SW 1271 (cell line): ENCODE measurements at places on chromosomes 1 and 21.

DNA sequence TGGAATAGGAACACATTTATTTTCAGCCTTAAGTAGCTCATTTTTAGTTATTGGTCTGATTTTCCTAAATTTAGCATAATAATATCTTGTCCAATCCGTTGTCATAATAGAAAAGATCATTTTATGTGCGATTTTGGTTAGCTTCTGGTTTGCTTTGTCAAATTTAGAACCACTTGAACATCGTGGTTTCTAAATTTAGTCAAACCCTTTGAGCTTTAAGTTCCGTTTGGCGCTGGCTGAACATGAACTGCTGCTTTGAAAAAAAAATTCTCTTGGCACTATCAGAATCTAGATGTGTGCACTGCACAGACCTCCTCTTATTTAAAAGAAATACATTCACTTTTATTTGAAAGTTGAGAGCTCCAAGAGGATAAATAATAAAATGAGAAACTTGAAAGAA lies 370.6 kb downstream of the PTPRC start:
- no peak for DNase-seq

DNA sequence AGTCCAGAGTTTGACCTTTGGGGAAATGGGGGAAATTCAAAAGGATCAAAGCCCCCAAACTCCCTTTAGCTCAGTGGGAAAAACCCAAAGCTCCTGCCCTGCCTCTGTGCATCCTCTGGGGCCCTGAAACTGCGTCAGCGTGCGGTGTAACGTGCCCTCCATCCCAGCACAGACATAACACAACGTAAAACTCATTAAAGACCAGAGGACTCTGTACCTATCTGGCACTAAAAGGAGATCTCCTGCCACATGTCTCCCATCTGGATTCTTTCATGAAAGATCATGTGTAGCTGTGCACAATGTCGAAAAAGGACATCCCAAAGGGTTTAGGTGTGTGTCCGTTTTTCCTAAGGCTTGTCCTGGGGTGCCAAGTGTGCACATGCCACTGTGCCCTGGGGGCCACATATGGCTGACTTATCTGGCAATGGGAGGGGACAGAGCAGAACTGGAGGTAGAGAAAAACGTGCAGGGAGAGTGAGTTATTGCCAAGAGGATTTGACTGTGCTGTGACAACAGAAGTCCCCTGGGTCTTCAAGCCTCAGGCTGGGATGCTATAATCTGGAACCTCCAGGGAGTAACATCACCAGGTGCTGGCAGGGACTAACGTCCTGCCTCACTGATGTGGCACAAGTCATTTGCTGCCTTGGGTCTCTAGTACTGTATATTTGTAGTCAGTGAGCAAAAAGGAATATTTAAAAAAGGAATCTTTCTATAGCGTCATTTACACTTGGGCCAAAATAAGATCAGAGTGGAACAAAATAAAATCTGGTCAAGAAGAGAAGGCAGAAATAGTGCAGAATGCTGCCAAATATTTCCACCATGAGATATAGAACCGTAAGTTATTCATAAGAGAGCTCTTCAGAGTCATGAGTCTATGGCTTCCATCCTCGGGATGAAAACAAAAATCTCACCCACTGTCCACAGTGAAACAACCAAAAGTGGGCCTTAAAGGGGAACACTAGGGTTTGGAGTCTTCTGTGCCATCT lies 52.3 kb downstream of the ITPKB start:
- no peak for DNase-seq

- DNase-seq = no peak
Observed at GRCh38 chr1:221239792-221240191, 360.5 kb downstream of the HLX start.

- no peak for DNase-seq
Observed at GRCh38 chr1:179002552-179003345, 22.9 kb upstream of the FAM20B start.

GRCh38 chr1:177872308-177872900 lies 97.5 kb downstream of the SEC16B start:
- no peak for DNase-seq

- DNase-seq = no peak
Observed at GRCh38 chr1:224090116-224090515, 23.8 kb upstream of the FBXO28 start.

- DNase-seq = no peak
Observed at GRCh38 chr1:76269155-76269554, 194.6 kb downstream of the ST6GALNAC3 start.

DNA sequence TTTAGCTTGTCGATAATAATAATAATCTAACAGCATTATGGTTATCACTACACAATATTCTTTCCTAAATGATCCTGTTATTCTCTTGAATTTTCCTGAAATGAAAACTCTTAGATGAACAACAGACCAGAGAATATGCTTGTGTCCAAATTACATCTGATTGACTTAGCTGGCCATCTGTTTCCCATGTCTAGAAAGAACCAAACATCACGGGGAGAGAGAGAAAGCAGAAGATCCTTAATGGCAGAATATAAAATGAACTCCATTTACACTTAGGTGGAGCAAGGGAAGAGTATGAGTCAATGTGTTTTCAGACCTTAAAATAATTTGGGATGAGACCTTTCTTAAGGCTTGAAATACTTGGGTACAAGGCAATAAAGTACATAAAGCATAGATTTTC lies 162.2 kb downstream of the DSCAM start:
- no peak for DNase-seq

DNA sequence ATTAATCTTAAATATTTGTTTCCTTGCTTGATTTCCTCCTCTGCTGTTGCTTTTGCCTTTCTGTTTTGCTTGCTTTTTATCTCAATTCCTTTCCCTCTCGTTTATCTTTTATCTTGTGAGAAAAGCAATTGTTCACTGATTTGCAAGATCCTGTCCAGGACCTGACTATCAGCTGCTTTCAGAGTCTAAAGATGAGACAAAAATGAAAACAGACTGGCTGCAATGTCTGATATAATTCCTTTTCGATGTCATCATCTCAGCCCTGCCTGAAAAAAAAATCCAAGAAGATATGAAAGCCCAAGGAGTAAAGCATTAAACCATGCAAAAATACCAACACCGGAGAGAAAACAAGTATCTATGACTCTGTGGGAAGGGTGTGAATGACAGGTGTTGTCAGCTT lies 225.5 kb downstream of the PATJ start:
- no peak for DNase-seq

DNA sequence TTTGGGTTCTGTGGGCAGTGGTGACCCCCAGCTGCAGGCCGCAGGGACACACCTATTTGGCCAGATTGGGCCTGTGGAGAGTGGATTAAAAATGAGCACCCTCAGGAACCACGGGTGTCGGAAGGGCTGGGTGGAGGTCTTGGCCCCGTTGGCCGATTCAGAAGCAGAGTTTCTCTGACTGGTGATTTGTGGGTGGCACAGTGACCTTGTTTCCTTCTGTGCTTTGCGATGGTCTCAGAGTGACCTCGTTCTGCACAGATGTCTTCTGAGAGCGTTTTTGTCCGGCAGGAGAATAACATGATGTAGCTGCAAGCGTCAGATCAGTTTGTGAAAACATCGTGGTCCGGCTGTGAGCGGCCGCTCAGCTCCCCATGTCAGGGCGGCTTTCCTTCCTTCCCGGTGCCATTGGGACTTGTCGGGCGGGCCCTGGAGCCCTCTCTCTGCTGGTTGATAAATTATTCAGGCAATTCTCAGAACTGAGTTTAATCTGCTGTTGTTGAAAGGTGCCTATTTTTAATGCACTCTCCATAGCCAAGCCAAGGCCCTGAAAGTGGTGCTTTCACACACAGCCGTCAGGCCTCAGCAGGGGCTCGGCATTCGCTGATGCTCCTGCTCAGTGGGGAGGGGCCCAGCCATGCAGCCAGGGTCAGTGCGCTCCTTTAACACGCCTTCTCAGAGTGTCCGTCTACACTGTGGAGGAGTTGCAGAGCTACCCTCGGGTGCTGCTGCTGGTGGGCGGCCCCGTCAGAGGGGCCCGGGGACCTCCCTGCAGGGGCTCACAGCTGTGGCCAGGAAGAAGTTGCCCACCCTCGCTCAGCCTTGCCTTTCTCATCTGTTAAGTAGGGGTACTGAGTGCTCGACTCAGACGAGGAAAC lies 26.8 kb downstream of the TRPM2 start:
- DNase-seq = no peak

GRCh38 chr1:22575532-22576149 lies 12.4 kb downstream of the EPHA8 start:
- no peak for DNase-seq

GRCh38 chr1:30750731-30751291 lies 6.8 kb downstream of the LAPTM5 start:
- DNase-seq = no peak

DNA sequence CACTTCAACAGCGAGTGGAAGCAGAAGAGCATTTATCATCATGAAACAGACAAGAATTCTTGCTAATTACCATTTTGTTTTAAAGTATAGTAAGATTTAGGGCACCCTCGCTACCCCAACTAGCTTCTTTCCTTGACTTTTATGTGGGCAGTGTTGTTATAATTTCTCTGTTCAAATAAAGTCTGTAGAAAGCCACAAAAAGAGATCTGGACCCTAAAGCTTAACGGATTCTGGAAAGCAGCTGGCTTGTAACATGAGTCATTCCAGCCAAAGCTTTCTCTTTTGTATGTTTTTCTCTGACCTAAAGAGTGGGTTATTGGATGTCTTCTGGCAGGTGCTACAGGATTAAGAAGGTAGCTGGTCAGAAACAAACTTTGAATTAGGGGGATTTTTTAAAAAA lies 37.4 kb downstream of the RUNX1 start:
- no peak for DNase-seq

GRCh38 chr1:91872559-91873081 lies 13.3 kb downstream of the TGFBR3 start:
- no peak for DNase-seq

DNA sequence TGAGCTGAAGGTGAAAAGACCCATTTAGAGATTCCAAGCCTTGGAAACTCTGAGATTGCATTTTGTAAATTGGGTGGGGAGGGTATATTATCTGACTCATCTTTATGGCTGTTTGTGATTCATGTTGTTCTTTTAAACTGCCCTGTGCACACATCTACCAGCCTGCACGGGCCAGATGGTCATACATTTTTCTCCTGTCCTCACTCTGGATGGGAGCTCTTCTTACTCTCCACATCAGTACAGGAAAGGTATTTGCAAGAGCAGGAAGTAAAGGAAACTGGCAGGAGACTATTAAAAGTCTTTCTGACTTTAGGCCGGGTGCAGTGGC lies 14.3 kb upstream of the NMNAT2 start:
- DNase-seq = no peak

DNA sequence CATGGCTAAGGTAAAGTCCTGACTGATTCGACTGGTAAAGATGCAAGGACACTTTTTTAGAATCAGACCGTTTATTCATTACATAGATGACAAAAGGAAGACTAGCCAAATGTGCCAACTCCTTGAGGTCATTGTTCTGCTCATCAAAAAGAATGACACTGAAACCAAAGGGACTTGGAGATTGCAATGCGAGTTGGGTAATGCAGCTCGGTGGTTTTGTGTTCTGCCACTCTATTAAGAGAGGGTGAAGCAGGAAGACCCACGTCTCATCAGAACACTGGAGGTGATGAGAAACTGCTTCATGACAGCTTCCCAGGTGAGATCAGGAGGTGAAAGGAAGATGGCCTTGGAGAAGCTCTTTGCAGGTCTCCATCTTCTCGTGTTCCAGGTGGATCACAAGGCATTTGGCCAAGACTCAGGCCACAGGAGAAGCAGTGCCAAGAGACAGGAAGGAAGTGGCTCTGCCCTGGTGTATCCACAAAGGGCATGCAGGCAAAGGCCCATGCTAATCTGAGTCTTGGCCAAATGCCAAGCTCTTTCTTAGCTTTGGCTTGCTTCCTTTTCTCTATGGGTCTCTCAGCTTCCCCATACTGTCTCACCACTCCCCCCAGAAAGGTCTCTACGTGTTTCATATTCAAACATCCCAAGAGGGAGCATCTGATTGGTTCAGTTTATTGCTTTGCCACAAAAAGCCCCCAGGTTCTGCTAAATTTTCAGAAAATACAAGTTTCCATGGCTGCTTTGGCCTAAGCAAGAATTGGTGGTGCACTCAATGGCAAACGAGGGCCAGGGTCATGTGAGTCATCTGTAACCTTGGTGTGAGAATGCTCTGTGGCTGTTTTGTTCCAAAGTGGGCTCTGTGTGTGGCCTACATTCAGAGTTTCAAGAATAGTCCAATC lies 5.7 kb upstream of the CCT8 start:
- DNase-seq = no peak

DNA sequence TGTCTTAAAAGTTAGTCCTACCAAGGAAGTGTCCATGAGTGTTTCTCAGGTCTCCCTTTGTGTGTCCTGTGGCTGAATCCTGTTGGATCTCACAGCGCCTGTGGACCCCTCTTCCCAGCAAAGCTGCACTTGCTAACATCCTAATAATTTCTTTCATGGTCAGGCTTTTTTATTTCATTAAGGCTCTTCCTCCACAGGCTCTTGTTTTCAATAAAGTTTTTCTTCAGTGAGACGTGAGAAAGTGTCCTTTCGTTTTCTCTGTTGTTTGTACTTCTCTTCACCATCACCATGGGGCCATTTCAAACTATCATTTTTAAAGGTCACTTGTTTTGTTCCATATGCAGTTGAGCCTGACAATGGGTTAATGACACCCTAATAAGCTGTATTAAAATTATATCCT lies 231.5 kb downstream of the LMO4 start:
- no peak for DNase-seq

DNA sequence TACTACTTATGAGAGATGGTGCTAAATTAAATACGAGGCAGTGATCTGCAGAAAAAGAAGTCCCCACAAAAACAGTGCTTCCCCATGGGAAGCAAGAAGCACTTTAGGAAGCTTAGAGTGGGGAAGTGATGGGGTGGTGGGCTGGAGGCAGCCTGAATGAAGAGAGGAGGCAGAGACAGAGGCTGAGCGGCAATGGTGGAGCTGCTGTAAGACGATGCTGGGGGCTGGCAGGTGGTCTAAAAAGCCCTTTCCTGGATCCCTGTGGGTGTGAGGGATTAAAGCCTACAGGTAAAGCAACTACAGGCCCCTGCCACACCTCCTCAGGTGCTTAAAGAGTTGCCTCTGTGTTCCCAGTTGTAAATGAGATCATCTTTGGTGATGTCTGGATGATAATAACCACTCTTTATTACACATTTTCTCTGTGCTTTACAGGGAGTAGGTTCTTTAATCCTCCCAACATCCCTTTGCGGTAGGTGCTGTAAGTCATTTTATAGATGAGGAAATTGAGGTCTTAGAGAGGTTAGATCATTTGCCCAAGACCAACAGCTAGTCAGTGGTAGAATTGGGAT lies 39.2 kb downstream of the CNN3 start:
- DNase-seq = no peak

DNA sequence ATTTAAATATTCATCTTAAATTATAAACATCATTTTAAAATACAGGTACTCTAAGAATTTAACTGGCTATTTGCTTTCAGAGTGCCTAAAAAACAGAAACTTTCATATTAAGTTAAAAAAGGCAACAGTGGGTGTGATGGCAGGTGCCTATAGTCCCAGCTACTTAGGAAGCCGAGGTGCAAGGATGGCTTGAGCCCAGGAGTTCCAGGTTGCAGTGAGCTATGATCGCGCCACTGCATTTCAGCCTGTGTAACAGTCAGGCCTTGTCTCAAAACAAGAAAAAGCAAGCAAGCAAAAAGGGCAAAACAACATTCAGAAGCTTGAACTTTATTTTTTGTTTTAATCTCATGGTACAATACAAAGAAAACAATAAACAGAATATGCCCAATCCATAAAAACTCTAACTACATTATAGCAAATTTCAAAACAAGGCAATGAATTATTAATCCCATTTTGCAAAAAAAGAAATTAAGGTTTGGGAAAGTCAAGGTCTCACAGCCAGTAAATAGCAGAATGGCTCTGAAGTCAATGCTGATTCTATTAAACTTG lies 15.2 kb downstream of the ENAH start:
- no peak for DNase-seq

- DNase-seq = no peak
Observed at GRCh38 chr1:109986054-109986444, 1.5 kb downstream of the AHCYL1 start.
